ENCODE measurements at places on chromosomes 6 and 20.

DNA sequence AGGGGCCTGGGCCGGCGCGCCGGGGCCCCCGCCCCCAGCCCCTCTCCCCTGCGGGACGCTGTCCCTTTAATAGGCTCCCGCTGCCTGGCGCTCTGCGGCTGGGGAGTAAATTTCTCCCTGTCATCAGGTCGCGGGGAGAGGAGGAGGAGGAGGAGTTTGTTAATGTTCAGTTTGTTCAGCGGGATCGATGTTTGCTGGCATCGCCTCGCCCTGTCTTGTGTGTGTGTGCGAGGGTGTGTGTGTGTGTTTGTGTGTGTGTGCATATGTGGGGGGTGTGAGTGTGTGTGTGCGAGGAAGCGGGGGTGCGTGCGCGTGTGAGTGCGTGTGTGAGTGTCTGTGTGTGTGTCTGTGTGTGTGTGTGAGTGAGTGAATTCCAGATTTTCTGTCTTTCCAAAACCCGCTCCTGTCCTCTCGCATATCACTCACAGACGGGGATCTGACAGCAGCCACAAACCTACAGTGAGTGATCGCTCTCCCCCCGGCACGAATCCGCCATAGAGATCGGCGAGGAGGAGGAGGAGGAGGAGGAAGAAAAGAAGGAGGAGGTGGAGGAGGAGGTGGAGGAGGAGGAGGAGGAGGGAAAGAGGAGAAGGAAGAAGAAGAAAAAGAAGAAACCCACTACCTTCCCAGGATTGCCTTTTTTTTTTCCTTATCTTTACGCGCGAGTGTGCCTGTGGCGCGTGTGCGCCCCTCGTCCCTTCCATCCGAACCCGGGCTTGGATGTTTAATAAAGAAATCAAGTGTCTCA lies at the start of gene TSHZ2:
Gene TSHZ2, plus strand, starts transcription at position 169 of the 748 bp plus-strand sequence. CDS start 936 bp downstream, outside the sequence.
- no peak for DNase-seq

GRCh38 chr20:50721881-50722281 lies 9.5 kb upstream of the PARD6B start:
- no peak for DNase-seq

DNA sequence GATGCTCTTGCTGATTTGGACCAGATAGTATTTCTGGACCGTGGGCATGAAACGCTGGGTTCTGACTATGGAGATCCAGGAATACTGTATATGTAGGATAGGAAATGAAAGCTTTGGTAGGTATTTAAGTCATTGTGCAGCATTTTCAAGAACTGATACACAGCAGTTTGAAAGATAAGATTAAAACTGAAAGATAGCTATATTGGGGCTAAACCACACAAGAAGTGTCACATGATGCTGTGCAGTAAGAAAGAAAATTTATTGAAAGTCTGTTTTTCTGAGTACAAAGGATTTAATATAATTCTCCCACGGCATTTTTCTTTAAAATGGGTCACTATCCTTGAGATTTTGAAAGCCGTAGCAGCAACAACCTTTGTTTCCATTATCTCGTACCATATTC lies 305 bp downstream of the IL17A start:
- no peak for DNase-seq

GRCh38 chr6:15313367-15313766 lies 67.5 kb downstream of the JARID2 start:
- DNase-seq = no peak

- DNase-seq = no peak
These were observed 164.4 kb upstream of the PRDM1 start for GRCh38 chr6:105921781-105922180.

- DNase-seq = peak; percentile 28
These were observed 38.9 kb upstream of the PMEPA1 start for GRCh38 chr20:57748601-57749130.

GRCh38 chr6:103720393-103720792 lies 1139.3 kb downstream of the HACE1 start:
- no peak for DNase-seq

DNA sequence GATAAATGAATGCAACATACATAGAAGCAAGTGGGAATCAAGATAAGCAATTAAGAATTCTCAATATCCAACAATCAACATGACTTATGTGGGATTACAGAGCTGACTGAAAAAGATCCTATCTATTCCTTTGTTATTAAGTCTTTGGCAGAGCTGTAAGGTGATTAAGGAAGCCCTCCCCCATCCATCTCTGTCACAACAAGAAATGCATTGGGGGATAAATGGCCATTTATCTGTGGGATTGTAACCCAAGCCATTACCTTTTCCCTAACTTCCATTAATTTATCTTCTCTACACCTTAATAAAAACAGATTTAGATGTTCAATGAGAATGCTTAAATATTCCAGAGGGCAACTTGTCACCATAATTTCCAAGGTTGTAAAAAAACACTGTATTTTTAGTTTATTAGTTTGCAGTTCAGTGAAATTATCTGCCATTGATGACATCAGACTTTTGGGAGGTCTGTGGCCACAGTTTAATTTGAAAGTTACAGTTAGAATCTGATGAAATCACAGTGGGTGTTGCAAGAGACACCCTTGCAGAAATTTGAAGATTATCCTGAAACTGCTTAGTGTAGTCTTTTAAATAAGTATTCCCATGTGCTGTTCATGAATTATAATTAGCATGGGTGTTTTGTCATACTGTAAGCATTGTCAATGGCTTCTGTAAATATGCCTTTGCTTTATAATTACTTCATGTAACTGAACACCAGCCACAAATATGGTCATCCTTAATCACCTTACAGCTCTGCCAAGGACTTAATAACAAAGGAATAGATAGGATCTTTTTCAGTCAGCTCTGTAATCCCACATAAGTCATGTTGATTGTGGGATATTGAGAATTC lies 49.4 kb upstream of the FYN start:
- no peak for DNase-seq

DNA sequence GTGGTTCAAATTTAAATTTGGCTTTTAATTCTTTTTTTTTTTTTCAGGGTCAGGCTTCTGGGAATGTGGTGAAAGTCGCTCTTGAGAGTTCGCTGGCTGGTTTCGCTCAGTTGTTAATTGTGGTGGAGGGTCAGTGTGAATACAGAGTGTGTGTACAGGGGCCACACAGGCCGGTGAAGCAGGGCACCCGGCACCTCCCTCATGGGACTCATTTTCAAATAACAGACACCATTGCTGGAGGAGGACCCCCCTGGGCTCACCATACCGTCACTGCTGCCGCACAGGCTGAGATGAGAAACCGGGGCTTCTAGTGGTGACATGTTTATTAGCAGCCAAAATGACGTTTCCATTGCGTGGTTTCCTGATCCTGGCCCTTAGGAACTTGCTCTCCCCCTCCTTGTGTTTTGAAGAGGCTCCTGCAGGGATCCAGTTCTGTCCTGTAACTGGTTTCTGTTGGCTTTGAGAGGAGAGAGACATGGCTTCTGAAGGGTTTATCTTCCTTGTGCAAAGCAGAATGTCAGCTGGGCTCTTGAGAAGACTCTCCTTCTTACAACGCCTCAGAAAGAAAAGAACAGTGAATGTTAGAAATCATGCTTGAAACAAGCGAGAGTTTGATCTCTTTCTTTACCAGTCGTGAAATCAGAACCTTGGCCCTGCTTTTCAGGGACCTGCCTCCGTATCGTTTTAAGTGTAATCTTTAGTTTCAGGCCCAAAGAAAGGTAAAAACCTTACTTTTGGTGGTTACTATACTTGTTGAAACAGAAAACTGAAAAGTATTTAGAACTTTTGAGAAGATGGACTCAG lies 37.8 kb downstream of the DUSP22 start:
- no peak for DNase-seq

DNA sequence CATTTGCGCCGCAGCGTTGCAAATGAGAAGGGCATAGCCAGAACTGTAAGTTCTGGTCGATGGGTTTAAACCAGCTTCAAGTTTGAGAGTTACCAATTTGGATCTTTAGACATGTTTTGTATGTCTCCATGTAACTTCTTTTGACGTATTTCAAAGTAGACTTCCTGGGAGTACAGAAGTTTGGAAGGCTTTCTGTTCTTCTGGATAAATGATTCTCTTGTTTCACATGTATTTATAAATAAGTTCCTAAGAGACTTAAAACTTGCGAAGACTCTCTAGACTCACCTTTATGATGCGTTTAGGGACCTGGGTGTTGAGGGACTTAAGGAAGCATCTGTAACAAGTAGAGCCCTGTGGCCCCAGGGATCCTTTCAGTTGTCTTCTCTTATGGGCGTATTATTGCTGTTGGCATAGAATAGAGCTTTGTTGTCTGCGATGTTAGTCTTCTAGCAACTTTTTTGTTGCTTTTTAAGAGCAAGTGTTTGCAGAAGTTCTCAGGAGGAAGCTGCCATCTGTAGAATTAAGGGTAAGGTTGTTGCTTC lies 1.3 kb downstream of the CDYL start:
- no peak for DNase-seq
